ENCODE measurements at places on chromosomes 12 and 14.

DNA sequence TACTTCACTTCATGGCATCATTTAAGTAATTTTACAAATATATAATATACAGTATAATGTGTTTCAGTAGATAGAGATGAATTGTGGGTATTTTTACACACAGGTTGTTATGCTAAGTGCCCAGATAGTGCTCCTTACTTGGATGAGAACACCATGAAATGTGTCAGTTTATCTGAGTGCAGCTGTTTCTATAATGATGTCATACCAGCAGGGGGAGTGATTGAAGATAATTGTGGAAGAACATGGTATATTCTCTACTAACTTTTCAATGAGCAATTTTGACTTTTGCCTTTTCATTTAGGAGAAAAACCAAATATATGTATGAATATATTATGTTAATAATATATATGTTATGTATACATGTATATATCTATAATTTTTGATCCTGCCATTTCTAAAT is 221.6 kb downstream of the LRRK2 start:
- DNase-seq = no peak

DNA sequence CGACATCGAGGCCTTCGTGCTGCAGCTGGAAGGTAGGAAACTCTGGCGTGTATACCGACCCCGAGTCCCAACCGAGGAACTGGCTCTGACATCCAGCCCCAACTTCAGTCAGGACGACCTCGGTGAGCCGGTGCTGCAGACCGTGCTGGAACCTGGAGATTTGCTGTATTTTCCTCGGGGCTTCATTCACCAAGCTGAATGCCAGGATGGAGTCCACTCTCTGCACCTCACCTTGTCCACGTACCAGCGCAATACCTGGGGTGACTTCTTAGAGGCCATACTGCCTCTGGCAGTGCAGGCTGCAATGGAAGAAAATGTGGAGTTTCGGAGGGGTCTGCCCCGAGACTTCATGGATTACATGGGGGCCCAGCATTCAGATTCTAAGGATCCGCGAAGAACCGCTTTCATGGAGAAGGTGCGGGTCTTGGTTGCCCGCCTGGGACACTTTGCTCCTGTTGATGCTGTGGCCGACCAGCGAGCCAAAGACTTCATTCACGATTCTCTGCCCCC is 1.4 kb downstream of the RIOX1 start:
- DNase-seq = no peak

GRCh38 chr12:77213319-77213718 is 147.9 kb upstream of the E2F7 start:
- DNase-seq = no peak

GRCh38 chr12:74619884-74620283 is 82.2 kb downstream of the ATXN7L3B start:
- no peak for DNase-seq

- DNase-seq = no peak
These were observed 269.9 kb downstream of the ADAMTS20 start for GRCh38 chr12:43282106-43282505.

DNA sequence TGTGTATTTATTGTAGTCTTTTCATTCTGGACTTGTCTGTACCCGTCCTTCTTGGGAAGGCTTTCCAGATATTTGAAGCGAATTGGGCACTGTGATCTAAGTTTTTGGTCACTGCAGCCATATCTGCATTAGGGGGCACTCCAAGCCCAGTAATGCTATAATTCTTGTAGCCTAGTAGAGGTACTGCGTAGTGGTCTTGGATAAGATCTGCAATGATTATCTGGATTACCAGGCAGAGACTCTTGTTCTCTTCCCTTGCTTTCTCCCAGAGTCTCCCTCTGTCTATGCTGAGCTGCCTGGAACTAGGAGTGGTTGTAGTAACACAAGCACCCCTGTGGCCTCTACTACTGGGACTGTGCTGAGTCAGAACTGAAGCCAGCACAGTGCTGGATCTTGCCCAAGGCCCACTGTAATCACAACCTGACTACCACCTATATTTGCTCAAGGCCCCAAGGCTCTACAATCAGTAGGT is 30.0 kb downstream of the SLC38A2 start:
- DNase-seq = no peak

DNA sequence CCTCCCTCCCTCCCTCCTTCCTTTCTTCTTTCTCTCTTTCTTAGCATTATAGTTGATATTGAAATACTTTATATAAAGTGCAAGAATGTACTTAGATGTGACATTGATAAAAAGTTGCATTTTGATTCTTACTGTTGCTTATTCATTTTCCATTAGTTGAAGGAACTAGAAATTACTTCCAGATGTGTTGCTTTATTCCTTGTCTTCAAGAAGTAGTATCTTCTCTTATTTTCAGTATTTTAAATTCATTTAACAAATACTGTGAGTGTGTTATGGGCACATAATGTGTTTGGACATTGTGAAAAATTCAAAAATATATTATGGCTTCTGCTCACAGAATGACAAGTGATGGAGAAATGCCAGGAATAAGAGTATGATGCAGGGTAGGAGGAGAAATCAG is 45.6 kb downstream of the TRMT5 start:
- no peak for DNase-seq

DNA sequence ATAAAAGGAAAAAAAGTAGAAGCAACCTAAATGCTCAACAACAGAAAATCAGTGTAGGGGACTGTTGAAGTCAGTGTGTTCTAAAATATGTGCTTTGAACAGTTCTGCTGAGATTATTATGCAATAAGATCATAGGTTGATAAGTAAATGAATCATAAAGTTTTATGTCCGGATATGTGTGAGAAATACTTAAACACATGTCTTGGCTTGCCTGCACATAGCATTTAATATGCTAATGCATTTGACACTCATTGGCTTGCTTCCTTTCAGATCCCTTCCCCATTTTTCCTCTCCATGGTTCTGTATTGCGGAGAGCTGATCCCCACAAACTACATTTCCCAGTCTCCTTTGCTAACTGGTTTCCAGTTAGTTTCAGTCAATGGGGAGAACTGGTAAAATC is 573.8 kb upstream of the TBX3 start:
- no peak for DNase-seq

DNA sequence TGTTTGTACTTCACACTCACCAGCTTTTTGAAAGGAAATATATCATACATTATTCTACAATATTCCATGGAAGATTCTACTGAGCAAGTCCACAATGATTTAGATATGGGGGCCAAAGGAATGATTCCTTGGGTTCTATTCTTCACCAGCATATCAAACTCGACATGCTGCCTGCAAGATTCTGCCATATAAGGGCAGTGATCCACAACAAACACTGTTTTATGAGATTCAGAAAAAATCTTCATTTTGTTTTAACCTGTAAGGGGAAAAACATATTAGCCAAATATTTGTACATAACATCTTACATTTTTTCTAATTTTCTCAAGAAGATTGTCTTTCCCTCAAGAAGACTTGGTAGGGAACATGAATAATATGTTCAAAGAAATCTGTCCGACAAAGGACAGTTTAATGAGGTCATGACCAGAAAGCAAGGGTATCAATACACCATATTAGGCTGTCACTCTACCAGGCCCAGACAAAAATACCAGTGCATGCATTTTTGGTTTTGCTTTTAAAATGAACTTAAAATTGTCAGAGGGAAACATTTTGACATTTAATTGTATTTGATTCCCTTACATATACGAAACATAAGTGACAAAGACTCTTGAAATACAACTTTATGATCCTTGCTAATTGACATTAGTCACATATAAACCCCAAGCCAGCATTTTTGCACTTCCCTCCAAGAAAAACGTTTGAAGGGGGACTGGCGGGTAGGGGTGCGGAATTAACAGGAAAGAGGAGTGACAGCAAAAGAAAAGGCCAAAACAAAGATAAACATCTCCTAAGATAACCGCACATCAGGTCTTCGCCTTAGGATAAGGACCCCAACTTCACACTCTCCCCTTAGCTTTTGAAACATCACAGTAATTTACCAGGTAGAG is 980 bp downstream of the INTS13 start:
- no peak for DNase-seq

- no peak for DNase-seq
These were observed 88.4 kb downstream of the TMCC3 start for GRCh38 chr12:94561943-94562411.

DNA sequence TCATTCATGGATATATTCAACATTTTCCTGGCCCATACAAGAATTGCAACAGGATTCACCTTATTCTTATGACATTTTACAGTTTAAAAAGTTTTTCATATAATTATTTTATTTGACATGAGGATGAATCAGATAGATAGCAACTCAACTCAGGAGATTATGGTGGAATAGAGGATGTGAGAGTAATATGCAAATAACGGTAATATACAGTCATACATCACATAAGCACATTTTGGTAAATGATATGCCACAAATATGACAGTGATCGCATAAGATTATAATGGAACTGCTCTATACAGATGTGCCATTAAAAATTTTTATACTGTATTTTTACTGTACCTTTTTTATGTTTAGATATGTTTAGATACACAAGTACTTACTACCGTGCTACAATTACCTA is 24.1 kb upstream of the CRADD start:
- no peak for DNase-seq

- no peak for DNase-seq
These were observed 168.6 kb downstream of the TMTC3 start for GRCh38 chr12:88310666-88311065.

DNA sequence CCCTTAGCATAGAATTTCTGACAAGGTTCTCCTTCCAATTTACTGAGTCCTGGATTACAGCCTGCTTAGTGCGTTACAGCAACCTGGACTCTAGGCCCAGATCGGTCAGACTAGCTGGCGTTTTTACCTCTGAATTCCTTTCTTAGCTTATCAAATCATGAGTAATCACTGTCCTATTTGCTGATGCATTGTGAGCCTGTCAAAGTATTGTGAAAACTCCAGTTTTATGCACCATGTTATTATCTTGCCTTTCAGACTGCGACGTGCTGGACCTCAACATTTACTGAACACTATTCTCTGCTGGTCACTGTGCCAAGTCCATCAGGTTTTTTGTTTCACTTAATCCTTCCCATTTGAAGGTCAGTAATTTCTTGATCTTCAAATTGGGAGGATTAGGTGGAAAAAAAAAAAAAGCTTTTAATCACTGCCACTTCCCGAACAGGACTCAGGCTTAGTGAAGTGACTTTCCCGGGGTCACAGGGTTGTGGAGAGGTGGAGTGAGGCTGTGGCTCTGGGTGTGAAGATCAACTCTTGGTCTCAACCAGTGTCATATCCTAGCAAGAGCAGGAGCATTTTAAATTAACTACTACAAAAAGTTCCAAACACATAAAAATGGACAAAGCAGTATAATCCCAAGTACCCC is 31.2 kb downstream of the FBXO21 start:
- no peak for DNase-seq

DNA sequence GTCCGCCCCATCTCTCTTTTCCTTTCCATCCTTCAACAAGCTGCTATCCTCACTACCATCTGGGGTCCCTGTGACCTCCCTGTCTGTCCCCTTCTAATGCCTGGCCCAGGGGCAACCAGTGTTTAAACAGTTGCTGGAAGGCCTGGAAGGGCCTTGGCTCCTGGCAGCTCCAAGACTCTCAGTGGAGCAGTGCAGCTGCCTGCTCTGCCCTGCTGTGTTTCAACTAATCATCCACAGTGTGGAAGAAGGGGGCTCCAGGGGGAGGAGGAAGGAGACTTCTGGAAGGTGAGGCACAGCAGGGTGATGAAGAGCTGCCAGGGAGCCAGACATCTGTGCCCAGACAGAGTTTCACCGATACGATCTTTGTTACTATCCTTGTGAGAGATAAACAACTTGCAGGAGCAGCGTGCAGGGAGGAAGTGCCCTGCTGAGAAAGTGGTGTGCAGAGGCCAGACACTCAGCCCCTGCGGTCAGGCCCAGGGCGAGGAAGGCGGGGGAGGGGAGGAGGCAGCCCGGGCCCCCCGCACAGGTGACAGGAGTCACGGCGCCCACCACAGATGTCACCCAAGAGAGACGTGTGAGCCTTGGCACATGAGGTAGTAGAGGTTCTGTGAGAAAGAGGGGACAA is 1061.8 kb downstream of the BCL11B start:
- no peak for DNase-seq

DNA sequence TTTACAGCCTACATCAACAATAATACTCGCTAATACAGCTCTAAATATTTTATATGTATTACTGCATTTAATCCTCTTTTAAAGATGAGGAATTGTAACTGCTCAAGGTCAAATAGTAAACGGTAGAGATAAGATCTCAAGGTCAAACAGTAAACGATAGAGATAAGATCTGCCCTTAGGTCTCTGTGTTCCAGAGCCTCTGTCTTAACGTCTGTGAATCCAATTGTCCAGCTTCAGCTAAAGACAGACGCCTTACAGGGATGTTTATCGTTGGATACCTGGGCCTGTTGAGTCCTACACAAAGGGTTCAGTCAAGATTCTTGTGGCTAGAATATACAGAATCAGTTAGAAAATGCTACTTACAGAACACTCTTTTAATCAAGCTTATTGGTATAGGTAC is 20.0 kb downstream of the PYGL start:
- DNase-seq = no peak

GRCh38 chr14:60092526-60092920 is 800 bp downstream of the PCNX4 start:
- no peak for DNase-seq

GRCh38 chr14:88630565-88630964 is 67.7 kb downstream of the ZC3H14 start:
- no peak for DNase-seq

DNA sequence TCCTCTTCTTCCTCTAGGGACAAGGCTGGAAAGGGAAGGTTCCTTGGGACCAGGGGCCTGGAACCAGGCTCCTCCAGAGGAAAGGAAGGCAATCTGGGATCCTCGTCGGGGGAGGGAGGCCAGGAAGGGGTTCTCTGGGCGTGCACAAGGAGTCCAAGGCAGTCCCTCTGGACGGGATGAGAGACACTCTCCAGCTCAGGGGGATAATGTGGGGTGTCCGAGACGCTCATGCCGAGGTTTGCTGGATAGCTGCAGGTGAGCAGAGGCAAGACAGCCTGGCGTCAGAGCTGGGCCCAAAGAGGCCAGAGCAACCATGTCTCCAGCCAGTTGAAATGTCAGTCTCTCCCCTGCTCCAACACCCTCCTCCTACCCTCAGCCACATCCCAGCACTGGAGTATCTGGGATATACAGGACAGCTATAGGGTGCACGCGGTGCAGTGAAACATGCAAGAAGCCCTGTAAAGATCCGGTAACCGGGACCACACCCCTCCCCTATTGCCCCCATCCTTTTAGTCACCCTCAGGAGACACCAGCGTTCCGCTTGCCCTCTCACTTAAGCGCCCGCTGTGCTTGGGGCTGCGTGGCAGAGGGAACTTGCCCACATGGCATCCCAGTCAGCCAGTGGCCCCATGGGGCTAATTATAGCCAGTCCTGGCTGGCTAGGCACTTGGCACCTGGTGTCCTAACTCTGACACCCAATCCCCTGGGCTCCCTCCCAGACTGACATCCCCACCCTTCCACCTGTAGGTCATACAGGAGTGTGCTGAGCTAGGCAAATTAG is at the start of gene KLHL33:
Gene KLHL33 (minus strand): TSS at position 585 of the 781 bp plus-strand sequence. CDS start 355 bp downstream, at position 230.
- DNase-seq = no peak

DNA sequence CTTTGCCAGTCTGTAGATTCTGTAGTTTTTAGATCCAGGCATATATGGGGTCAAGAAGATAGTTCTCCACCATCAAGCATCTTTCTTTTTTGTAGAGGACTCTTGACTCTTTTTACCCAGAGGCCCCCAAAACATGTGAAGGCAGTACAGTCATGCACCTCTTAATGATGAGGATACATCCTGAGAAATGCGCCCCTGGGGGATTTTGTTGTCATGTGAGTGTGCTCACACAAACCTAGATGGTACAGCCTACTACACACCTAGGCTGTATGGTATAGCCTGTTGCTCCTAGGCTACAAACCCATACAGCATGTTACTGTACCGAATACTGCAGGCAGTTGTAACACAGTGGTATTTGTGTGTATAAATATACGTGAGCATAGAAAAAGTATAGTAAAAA is 23.0 kb downstream of the EVL start:
- no peak for DNase-seq

- DNase-seq = no peak
These were observed 70.0 kb upstream of the VPS33A start for GRCh38 chr12:122336015-122336946.

All from GM04504 (cell line).